Esophagus squamous epithelium (tissue), 5 donors: ENCODE measurements at places on chromosomes 5 and 9.

DNA sequence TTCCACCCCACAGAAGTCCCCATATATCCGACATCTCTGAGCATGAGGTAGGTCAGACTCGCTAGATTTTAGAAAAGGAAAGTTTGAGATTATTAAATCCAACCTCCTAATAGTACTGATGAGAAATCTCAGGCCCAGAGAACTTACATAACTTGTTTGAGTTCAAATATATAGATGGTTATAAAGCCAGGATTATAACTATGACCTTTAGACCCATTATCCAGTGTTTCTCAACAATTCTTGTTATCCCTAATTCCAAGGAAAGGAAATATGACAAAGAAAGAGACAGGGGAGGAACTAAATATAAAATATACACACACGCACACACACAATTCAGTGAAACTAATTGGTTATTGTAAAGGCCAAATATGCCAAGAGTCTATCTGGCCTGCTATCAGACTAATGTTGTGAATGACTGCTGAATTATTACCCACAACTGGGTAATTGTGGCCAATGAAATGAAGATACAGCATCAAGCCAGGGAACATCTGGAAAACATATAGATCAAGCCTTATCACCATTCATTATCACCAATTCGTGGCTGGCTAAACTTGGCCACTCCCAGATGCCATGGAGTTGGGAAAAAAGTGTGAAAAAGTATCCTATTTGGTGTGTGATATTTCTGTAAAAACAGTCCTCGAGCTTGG is 248.4 kb downstream of the PRELID2 start:
- DNase-seq = no peak

GRCh38 chr5:2149195-2149539 is 266.4 kb upstream of the IRX4 start:
- no peak for DNase-seq

- no peak for DNase-seq
These were observed 203.2 kb downstream of the CD180 start for GRCh38 chr5:66993448-66993847.

GRCh38 chr9:12368569-12368968 is 324.6 kb upstream of the TYRP1 start:
- DNase-seq = no peak

GRCh38 chr9:129988607-129989361 is 54.2 kb downstream of the FNBP1 start:
- no peak for DNase-seq

DNA sequence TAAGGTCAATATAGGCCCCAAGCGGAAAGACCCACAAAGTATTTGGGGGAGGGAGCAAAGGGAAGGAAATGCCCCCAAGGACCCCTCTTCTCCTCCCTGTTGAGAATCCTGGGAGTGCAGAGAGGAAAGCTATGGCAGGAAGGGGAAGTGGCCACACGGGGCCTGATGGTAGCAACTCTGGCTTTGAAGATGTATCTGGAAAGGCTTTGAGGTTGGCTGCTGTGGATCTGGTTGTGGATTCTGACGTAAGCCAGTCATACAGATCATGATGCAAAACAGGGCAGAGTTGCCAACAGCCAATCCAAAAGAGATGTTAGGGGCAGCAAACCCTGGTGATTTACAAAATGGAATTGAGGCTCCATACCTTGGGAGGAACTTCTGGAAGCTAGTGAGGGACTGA is 108.8 kb downstream of the PRKACG start:
- no peak for DNase-seq
